Activated CD4-positive, alpha-beta T cell treated with anti-CD3 and anti-CD28 coated beads, Interleukin-2, amount 50 U/mL, for 24 hours (primary cell): ENCODE measurements at places on chromosomes 13 and 19.
A peak's percentile ranks its signal among the peaks of the same experiment; 100 is the strongest.

DNA sequence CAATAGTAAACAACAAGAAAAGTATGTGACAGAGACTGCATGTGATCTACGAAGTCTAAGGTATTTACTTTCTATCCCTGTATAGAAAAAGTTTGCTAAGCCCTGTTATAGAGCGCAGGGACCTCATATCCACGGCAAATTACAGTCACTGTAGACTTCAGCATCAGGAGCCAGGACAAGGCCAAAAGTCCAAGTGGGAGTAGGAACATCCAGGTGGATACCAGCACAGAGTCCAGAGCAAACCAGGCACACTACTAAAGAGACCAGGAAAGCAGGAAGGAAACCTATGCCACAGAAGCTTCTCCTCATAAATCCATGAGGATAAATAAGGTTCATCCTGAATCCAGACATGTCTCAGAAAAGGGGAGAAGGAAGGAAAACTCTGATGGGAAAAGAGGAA is 342.2 kb upstream of the HTR2A start:
- no peak for DNase-seq

GRCh38 chr19:33310606-33311325 is 8.4 kb upstream of the CEBPA start:
- DNase-seq: no peak

- DNase-seq: no peak
Observed at GRCh38 chr13:33353210-33353609, 67.7 kb upstream of the STARD13 start.

DNA sequence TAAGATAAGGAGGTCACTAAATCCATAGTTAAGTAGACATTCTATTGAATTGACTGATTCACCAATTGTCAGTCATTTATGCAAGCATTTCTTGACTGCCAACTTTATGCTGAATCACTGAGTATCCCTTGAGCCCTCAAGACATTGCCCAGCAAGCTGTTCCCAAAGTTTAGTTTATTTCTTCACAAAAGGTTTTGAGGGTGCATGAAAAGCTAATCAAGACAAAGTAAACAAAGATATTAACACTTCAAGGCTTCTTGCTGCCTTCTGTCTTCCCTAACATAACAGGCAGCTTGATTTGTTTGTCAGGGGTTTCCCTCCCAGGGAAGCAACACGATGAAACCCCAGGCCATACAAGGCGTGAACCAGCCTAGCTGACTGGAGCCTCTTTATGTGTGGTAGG is 374.4 kb downstream of the SPRY2 start:
- DNase-seq: no peak

DNA sequence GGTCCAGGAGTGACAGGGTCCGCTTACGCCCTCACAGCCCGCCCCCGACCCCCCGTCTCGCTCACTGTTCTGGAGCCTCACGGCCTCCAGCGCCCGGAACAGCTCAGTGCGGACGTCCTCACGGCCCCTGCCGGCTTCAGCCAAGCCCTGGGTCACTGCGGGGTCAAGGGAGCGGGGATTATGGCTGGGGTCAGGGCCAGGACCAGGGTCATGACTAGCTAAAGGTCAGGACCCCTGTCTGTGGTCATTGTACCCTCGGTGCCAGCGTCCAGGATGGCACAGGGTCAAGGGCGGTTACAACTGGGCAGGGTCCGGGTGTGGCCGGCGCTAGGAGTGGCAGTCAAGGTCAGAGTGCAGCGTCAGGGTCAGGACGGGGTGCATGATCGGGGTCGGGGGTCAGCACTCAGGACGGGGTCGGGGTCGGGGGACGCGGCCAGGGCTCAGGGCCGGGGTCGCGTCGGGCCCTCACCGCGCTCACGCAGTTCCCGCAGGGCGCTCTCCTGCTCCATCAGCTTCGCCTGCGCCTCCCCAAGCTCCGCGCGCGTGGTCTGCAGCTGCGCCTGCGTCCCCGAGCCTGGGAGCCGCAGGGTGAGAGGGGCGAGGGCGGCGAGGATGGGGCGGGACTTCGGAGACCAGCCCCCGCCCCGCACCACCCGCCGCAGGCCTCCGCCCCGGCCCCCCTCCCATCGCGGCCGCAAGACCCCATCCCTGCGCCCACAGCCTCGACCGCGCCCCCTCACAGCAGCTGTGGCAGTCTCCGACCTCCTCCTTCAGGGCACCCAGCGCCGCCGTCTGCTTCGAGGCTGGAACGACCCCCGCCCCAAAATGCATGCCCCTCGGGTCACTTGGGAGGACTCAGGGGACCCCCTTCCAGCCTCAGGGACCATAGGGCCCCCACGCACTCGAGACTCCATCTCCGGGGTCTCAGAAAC is 1.4 kb downstream of the CLEC4G start:
- no peak for DNase-seq

- no peak for DNase-seq
Observed at GRCh38 chr13:73879346-73880015, 254.7 kb downstream of the KLF12 start.

GRCh38 chr13:41061914-41062837 is 867 bp downstream of the WBP4 start:
- DNase-seq: no peak

DNA sequence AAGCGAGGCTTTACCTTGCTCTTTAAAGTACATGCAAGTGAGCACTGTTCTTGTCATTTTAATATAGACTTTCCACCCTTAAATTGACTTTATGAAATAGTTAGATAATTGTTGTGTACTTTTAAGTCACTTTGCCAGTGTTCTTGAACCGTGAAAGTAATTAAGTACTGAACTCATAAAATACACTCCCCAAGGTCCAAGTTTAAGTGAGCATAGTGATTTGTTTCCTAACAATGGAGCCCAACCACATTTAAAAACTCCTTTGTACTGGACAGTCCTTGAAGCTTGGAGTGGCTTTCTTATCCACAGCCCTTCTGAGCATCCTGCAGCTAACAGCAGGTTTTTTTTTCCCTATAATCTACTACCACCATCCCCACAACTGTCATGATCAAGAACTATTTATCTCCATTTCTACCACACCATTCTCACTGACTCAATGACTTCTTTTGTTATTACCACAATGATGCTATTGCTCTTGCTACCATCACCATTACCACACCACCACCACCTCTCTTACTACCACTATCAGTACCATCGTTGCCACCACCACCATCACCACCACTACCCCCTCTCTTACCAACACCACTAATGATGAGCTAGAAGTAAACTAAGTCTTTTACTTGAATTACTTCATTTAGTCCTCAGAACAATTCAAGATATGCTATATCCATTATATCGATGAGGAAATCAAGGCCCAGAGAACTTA is 452.6 kb downstream of the DIAPH3 start:
- DNase-seq: no peak

DNA sequence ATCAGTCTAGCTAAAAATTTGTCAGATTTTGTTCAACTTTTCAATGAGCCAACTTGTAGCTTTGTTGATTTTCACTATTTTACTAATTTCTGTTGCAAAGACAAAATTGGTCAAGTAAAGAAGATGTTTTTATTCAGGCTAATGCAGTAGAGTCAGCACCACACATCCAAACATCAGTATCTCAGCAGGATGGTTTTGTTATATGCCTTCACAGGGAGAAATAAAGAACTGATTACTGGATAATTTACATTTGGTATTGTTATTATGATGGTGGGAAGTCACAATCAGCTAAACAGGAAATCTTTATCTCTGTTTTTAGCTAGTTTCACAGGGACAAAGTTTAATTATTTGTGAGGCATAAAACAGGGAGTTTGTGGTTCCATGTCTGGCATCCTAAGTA is 713.4 kb downstream of the SLITRK5 start:
- DNase-seq: no peak

DNA sequence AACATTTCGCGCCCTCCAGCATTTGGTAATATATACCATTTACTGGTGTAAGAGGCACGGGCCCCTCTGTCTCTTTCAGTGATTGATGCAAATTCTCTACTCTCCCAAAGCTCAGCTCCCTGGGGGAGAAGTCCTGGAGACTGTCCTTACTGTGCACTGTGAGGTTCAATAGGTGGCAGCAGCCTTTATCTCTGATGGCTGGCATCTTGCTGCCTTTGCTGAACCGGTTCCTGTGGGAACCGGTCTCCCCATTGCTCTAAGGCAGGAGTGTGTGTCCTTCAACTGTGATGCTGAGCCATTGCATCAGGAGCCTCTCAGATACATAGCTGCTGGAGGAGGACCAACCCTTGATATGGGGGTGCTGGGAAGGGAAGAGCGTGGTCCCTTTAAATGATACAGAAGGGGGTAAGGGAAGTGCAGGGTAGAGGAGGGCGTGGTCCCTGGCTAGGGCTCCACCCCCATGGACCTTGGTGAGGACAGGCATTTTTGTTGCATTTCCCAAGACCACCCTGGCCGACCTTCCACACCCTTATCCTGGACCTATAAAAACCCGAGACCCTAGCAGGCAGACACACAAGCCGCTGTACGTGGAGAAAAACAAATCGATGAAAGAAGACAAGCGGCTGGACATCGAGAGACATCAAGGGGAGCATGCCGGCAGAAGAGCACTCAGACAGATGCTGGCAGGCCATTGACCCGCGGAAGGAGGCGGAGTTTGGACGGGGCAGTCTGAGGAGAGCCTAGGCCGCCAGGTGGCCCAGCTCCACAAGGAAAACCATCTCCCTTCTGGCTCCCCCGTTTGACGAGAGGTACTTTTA is 41.1 kb upstream of the GTF3A start:
- DNase-seq: no peak

DNA sequence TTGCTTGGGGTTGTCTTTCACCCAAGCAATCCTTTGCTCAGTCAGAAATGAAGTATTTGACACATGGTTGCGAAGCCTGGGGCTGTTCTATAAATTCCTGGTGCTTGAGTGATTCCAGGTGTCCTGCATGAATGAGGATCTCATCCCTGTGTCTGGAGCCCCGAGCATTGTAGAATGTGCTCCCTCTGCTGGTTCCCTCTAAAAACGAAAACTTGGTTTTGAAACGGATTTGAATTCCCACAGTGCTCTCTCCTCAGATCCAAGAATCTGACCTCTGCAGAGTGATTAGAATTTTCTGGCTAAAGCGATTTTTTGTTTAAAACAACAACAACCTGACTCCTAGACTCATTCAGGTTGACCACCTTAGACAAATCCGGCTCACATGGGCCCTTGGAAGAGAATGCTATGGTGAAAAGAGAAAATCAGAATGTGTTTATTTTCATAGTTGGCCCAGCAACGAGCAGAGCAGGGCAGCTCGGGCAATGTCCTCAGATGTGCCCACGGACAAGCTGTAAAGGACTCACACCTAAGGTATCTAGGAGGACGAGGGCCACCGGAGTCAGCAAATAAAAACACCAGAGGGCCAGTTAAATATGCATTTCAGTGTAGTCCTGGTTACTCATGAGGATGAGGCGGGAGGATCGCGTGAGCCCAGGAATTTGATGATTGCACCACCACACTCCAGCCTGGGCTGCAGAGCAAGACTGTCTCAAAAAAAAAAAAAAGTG is 8.7 kb upstream of the ATP12A start:
- no peak for DNase-seq

DNA sequence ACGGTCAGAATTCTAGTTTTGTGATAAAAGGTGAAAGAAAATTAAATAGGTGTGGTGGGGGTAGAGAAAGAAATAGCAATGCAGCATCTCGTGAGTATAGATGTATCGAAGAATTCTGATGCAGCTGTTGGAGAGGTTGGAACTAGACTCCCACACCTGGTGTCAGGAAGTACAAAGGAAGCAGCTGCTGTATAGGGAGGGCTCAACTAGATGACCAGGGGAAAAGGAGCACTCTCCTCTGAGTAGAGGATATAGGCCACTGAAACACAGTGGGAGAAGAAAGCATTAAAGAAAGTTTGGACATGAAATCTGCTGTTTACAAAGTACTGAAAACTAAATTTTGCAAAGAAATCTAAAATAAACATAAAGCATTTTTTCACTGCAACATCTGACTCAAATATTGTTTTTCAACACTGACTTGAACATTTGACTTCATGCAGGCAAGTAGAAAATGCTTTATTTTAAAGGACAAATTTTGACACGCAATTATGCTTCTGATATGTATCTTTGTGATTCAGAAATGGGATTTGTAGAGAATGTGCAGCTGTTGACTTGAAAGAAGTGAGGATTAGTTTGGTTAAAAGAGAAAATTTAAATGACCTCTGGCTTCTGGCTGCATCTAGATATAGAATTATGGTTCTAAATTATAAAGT is 82.2 kb downstream of the MIPEP start:
- DNase-seq: no peak

- no peak for DNase-seq
Observed at GRCh38 chr13:36917311-36917710, 2.7 kb downstream of the SMAD9 start.

DNA sequence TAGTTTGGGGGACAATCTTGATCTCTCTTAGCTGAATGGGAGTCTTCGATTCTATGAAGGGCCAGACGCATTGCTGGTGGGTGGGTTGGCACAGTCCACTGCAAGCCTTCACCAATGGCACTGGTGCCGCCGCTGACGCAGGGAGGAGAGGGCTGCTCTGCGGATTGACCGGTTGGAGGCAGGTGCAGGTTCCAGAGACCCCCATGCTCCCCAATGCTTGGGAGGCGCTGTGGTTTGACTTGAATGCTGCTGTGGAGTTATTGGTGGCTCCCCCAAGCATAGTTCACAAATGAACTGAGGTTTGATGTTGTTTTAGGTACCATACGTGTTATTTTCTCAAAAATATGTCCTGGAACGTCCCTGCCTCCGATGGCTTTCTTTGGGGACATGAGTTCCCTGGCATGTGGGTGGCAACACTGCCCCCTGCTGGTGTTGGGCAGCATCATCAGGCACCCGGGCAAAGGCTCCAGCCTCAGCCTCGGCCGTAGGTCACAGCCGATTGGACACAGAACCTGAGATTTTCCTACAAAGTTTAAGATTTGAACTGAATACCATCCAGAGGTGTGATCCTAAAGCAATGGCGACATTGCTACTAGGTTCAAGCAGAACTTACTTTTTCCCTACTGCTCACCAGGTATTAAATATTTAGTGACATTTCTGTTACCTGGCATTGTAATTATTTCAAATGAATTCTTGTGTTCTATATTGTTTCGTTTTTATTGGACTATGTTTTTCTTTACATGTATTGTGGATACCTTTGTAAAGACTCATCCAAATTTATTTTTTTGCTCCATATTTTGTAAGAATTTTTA is 95.5 kb downstream of the ANKRD10 start:
- DNase-seq: peak; percentile 60

DNA sequence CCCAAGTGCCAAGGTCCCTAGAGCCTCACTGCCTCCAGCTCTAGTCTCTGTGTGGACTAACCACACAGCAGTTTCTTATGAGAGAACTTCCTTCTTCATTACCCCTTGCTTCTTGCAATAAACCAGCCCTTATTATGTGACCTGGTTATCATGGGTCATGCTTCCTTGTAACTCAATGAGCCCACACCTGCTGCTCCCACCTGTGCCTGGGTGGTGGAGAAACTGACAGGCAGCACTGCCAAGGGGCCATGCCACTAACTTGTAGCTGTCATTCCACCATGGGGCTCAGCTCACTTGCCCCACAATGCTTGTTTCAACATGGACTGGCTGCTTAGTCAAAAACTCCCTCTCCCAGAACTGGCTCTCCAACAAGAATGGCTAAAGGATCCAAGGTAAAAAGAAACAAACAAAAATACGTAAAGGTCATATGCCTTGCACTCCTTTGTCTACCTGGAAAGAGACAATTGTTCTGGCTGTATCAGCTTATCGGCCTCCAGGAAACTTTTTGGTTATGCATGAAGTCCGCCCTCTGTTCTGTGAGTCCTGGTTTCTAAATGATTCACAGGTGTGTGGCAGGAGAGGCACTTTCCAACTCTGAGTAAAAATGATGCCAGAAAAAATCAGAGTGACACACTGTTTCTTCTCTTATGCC is 446.4 kb downstream of the COG6 start:
- DNase-seq: no peak

GRCh38 chr19:13985771-13986347 is 20.3 kb downstream of the RFX1 start:
- peak; percentile 30 for DNase-seq

- DNase-seq: no peak
Observed at GRCh38 chr19:52307275-52307674, 10.3 kb downstream of the ZNF480 start.

GRCh38 chr13:68727798-68728197 is 1379.8 kb upstream of the ATXN8OS start:
- DNase-seq: no peak
